ENCODE measurements at places on chromosomes 7 and 10.

DNA sequence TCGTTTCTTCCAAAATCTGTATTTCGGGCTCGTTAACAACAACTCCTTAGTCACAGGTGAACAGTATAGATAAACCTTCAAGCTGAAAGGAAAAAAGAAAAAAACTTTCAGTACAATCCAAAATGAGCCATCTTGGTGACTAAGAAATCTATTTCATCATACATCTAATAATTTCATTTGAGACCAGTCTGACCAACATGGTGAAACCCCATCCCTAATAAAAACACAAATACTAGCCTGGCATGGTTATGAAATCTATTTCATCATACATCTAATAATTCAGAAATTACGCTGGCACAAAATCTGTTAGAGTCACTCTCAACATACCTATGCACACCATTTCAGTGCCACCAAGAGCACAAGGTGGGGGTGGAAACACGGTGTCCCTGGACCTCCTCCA, 8.8 kb downstream of the DCLRE1C start:
- DNase-seq = no peak

- DNase-seq = no peak
These were observed 66.7 kb downstream of the ST7 start for GRCh38 chr7:117019786-117020590.

- no peak for DNase-seq
These were observed 8.8 kb upstream of the SMKR1 start for GRCh38 chr7:129493555-129493954.

GRCh38 chr10:53233749-53234148, 461.2 kb upstream of the MBL2 start:
- DNase-seq = no peak

DNA sequence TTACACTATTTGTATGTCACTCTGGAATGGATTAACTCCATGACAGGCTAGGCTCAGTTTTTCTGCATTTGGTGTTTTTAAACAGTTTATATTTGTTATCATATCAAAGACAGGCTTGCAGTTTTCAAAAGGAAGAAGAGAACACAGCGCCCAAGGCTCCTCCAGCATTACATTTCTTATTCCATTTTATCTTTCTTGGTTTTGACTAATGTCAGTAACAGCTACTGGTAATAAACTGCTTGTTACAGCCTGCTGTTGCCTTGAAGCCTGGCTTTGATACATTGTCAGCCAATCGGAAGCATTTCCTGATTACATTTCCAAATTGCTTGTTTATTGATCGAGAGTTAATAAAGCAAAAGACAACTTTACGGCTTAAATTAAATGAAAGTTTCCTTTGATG, 166.0 kb upstream of the MDFIC start:
- DNase-seq = no peak

DNA sequence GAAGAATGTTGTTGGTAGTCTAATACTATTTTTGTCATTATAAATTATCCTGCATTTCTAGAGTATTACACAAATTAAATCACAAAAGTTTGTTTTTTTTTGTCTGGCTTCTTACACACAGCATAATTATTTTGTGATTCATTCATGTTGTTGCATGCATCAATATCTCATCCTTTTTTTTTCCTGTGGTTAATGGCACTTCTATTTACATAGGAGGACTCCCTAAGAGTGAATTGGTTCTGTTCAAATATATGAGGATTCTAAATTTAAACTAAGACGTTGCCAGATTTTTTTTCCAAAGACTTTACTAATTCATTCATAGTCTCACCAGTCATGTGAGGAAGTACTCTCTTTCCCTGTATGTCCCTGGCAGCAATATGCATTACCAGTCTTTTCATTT, 303.3 kb downstream of the GPR37 start:
- DNase-seq = no peak

DNA sequence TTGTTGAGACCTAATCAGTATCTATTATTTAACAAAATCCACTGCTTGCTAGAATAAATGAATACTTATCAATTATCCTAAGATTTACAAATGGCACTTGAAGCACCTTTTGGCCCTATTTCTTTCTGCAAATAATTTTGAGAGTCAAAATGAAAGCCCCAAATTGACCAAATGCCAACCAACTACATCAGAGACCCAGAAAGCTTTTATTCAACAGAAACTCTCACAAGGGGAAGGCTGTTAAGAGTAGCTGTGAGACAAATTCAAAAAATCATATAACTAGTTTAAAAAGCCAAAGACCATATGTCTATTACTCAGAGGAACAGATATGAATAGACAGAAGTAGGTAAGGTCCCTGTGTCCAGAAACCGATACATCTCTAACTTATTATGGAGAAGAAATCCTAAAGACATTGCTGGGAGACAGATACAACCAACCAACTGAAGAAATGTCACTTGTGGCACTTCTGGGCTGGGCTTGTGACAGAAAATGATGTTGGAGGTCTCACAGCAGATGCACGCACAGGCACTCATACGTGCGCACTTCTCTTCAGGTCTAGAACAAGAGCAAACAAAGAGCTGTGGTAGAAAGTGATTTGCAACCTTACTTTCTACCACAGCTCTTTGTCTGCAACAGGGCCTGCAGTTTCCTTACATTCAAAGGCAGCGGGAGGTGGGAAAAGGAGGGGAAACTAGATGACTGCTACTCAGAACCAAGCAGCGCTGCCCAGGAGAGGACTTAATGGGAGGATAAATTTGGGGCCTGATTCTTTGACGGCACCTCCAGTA, 58.6 kb upstream of the KCNIP2 start:
- no peak for DNase-seq

DNA sequence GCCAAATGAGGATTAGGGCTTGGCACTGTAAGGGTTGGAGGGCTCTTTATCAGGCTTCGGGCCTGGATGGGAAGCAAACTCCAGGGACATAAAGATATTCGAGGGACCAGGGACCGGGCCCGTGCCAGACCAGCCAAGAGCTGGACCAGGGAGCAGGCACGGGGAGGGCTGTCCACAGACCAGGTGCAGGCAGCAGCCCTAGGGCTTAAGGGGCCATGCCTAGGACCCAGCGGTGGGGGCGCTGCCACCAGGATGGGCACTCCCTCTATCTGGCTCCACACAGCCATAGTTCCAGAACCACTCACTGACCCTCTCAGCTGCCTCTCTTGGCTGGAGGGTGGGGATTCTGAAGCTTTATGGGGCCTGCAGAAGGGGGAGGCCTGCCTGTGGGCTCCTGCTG, 32.9 kb downstream of the FAM241B start:
- DNase-seq = no peak

DNA sequence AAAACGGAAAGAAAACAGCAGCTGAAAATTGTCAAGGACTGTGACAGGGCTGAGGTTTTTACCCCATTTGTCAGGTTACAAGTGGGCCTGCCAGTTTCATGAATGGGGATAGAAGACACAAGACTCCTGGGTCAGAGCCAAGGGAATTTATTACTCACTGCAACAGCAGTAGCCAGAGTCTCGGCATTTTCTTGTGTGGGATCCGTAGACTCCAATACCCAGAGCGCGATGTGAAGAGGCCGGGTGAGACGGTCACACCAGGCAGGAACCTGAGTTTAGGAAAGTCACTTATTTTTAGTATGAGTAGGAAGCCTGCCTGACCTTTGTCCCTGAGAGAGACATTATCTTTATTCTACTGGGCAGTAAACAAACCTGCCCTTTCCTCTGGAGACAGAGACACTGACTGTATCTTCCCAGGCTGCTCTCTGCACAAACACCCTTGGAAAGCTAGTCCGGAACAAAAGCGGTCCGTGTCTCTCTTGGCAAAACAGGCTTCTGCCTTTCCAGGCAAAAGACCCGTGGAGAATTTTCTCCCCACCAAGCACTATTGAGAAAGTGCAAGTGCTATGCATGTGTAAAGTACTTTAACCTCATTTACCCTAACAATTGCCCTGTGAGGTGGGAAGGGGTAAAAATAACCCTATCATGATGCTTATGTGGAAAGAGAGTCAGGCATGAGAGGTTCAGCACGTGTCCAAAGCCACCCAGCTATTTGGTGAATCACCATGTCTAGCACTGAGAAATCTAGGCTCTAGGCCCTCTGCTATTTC, 58.4 kb downstream of the JCAD start:
- DNase-seq = no peak

- DNase-seq = no peak
These were observed 106.1 kb downstream of the PRKCQ start for GRCh38 chr10:6473901-6474370.

DNA sequence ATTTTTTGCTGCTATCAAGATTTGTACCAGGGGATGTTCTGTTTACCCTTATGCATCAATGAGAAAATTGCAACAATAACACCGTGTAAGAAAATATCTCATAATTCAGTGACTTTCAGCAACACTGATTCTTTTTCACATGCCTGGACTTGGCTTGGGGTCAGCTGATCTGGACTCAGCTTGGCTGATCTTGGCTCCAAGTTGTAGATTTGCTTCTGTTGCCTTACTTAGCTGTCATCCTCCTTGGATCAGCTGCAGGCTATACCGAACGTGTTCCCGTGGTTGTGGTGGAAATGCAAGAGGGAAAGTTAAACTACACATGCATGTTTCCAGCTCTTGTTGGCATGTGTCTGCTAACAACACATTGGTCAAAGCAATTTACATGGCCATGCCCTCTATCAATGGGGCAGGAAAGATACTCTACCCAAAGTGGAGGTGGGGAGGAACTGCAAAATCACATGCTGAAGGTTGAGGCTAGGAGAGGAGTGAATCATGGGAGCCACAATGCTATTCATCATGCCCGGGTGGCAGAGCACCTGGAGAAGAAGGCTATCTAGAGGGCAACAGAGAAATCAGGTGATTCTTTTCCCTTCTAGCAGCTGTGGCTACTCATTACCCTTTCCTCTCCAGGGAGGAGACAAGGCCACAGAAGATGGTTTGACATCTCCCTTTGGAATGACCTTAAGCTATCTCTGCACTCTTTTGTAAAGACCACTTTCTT, 1276.3 kb upstream of the AUTS2 start:
- no peak for DNase-seq

DNA sequence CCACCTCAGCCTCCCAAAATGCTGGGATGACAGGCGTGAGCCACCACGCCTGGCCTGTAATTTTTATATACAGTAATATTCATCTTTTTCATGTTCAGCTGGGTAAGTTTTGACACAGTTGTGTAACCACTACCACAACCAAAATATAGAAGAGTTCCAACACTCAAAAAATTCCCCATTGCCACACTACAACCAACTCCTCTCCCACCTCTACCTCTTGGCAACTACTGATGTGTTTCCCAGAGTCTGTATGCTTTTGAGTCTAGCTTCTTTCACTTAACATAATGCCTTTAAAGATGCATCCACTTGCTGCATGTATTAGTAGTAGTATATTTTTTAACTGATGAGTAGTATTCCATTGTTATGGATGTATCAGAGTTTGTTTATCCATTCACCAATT, 90.7 kb downstream of the SRPK2 start:
- DNase-seq = no peak

GRCh38 chr10:113463777-113464176, 89.1 kb upstream of the HABP2 start:
- no peak for DNase-seq

All from activated T-cell treated with anti-CD3 and anti-CD28 coated beads, Interleukin-2, amount 50 U/mL, for 4 hours (primary cell).